ENCODE measurements at places on chromosomes 2 and 18.
A peak's percentile ranks its signal among the peaks of the same experiment; 100 is the strongest.

- DNase-seq: no peak
Observed at GRCh38 chr2:182230561-182230960, 196.3 kb downstream of the PDE1A start.

- no peak for DNase-seq
Observed at GRCh38 chr2:100250645-100251044, 71.7 kb downstream of the LONRF2 start.

GRCh38 chr2:71254776-71255175, 27.9 kb upstream of the PAIP2B start:
- DNase-seq: no peak

DNA sequence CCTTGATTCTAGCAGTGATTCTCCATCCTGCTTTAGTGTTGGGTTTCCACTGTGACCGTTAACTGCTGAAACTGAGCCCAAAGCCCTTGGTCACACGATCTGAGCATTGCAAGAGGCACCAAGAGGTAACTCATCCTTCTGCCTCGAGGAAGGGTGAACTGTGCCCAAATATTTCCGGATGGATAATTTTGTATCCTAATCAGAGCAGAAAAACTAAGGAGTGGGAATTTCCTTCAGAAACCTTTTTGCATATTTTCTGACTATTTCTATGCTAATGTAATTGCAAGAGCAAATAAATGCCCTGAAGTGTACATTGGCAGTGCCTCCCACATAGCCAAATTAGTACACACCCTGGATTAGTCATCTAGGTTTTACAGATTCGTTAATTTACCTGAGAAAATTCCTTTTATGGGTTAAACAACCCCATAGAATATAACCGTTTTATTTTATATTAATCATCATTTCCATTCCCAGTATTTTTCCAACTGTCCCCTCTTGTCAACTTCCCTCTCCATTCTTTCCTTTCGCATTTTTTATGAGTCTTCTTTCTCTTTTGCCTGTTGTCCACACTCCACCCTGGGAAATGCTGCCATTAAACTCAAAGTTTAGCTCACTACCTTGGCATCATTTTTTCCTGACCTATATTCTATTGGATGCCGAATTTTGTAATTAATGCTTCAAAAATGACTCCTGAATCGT, 31.7 kb upstream of the COBLL1 start:
- DNase-seq: no peak

GRCh38 chr2:223896833-223897311, 48.3 kb downstream of the WDFY1 start:
- no peak for DNase-seq

GRCh38 chr2:182186132-182186735, 200.6 kb downstream of the PPP1R1C start:
- no peak for DNase-seq

DNA sequence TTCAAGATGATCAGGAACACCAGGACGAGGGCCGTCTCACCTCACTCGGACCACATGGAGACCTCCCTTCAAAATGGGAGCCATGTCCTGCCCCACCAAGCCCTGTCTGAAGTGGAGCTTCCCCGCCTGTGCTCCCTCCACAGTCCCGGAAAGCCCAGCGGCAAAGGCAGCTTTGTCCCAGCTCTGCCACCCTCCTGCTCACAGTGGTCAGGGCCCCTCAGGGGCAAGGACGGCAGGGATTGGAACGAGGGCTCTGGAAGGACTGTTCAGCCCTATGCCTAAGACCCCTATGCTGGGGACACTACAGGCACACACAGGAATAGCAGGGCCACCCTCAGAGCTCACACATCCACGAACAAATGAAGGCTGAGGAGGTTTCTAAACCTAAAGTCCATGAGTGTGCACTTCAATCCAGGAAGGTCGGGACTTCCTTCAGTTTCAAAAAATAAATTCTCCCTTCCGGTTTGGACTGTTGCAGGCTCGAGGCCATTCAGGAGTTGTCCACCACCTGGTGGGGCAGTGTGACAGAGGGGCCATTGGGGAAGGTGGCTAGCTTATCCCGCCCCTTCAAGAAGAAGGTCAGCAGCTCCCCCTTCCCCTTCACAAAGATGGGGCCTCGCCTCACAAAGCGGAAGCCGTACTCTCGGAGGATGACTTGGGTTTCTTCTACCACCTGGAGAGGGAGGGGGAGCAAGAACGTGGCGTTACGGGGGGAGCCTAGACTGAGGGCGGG, 26.4 kb downstream of the CENPO start:
- DNase-seq: no peak

DNA sequence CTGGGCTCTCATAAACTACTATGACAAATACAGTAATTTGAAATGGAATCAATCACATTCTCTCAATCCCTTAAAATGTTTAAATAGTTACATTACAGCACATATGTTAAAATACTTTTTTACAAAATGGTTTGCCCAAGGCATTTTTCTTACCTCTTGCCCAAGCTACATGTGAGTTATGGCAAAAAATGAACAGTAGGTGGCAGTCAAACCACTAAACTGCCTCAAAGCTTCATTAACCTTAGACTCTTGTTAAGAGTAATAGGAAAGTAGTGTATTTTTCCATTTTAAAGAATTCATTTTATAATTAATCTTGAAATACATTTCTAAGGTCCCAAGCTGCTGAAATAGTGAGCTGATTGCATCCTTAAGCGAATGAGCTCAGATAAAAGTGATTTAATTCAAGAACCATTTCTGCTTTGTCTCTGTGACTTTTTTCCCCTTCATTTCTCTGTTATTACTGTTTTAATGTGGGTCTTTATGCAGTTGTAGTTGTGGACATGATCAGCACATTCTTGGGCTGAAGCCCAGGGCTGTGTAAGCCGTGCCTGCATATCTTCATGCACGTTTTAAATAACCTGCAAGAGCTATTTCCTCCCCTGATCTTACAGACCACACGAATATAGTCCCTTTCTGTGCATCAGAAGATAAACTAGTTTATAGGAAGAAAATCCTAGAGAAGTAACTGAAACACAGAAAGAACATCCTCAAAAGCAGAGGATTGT, 311.8 kb downstream of the LNPK start:
- peak; percentile 36 for DNase-seq

DNA sequence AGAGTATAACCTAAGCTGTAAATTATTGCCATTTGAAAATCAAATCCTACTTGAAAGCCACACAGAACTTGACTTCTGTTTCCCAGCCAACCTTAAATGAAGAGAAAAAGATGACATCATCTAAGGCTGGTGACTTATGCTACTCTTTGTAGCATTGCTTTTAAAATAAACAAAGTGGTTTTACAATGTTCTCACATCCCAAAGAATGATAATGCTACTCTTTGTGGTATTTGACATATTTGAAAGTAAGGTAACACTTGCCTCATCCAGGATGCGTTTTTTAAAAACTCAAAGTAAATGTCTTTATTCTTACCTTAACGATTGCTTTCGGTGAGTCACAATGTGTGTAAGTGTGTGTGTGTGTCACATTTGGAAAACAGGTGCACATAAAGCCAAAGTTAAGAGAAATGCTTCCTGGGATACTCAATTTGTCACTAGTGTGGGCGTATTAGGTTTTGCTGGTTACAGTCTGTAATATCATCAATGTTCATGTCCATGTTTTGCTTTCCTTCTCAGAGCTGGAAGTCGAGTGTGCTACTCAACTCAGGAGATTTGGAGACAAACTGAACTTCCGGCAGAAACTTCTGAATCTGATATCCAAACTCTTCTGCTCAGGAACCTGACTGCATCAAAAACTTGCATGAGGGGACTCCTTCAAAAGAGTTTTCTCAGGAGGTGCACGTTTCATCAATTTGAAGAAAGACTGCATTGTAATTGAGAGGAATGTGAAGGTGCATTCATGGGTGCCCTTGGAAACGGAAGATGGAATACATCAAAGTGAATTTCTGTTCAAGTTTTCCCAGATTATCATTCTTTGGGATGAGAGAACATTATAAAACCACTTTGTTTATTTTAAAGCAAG, 2.6 kb downstream of the PMAIP1 start:
- DNase-seq: no peak

DNA sequence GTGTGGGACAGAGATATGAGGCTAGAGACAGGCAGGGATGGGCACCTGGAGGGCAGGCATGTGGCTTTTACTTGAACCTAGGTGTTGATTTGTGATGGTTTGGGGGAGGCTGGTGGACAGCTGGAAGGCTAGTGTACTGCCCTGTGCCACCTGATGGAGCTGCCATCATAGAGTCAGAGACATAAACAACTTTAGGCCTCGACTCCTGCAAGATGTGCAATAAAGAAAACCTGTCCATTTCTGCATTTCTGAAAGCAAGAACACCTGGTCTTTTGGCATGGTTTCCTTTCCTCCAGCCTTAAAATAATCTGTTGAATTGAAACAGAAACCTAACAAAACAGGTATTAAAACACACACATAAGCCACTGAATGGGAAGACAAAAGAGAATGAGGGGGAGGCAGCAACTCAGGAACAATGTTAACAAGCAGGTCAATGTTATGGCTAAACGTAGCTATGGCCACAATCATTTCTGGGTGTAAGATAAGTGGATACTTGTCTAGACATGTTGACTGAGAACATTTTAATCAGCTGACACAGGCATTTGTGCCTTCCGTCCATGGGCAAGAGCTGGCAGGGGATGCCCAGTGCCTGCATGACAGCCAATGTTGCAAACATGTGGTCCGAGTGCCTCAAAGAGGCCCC, 87.8 kb downstream of the KCTD1 start:
- no peak for DNase-seq

- DNase-seq: no peak
Observed at GRCh38 chr2:202040079-202040844, 6.6 kb downstream of the FZD7 start.

GRCh38 chr2:241703032-241703604, 1.3 kb downstream of the ING5 start:
- no peak for DNase-seq

- DNase-seq: no peak
Observed at GRCh38 chr2:186526281-186526680, 40.2 kb downstream of the ZC3H15 start.

DNA sequence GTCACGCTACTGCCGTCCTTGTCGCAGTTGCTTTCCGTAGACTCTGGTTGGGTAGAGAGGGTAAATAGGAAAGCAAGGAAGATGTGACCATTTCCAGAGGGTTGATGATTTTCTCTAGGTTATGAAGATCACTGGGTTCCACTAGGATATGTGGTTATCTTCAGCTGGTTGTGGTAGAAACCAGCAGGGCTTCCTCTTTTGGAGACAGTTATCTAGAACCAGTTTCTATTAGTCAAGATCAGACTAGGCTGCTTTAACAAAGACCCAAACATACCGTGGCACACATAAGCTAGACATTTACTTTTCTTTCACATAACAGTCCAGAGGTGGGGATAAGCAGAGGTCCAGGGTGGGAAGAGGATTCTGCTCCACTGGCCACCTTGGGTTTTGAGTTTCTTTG, 59.6 kb downstream of the FASTKD2 start:
- no peak for DNase-seq

GRCh38 chr2:173766537-173767289, 198.5 kb downstream of the SP3 start:
- no peak for DNase-seq

- DNase-seq: no peak
Observed at GRCh38 chr2:233593201-233593600, 24.2 kb upstream of the UGT1A8 start.

GRCh38 chr2:106184394-106184793, 9.7 kb downstream of the UXS1 start:
- DNase-seq: no peak
